ENCODE measurements at places on chromosomes 5 and 9.

GRCh38 chr5:56637321-56637920, 177.9 kb upstream of the MAP3K1 start:
- no peak for DNase-seq

DNA sequence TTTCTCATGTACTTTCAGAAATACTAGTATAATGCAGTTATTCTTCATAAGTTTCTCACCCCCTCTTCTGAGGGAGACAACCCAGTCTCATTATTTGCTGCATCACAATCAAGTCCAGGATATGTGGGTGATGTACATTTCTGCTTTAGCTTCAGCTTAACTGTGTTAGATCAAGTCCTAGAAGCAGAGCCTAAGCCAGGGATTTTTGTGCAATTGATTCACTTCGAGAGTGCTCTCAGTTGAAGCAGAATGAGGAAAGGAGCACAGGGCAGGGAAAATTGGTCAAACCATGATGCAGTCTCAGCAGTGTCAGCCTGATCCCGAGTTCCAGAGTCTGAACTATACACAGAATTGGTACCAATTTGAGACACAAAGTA, 15.1 kb downstream of the HNRNPK start:
- no peak for DNase-seq

GRCh38 chr5:2570586-2570985, 180.9 kb downstream of the IRX2 start:
- DNase-seq: no peak

DNA sequence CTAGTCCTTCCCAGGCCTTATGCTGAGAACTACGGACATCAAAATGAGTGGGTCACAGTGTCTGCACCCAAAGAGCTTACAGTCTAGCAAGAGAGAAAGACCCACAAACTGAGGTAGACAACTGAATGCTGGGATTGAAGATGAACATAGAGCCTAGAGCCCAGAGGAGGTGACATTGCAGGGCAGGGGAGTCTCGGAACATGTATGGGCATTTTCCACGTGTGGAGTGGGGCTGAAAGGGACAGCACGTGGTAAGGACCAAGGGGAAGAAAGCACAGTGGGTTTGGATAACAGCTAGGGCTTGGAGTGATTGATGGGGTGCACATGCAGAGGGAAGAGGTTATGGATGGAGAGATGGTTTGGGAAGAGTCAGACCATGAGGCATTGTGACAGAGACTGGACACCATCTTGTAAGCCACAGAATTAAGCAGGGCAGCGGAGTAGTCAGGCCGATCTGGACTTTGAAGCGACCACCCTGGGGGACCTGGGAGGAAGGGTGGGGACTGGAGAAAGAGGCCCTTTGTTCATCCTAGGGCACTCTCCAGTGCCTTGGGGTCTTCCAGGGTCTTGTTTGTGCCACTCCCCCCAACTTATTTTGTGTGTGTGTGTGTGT, 47.5 kb upstream of the SH3PXD2B start:
- DNase-seq: no peak

DNA sequence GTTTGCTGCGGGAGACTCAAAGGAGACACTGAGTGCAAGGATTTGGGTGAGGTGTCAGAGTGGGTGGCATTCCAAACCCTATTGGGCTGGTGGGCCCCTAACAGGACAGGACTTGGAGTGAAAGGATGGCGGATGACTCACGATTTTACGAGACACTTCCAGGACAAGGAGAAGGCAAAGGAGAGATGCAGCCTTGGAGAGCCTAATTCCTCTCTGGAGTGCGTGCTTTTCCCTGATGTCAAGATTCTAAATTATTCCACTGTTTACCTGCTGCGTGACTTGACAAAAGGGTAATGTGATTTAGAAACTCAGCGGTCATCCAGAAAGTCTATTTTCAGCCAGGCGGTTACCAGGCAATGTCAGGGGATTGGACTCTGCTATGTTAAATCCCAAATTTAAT, 41.6 kb upstream of the CD180 start:
- no peak for DNase-seq

GRCh38 chr9:107504585-107505455, 15.3 kb upstream of the KLF4 start:
- DNase-seq: no peak

GRCh38 chr5:3596857-3597166, 1.2 kb downstream of the IRX1 start:
- no peak for DNase-seq

DNA sequence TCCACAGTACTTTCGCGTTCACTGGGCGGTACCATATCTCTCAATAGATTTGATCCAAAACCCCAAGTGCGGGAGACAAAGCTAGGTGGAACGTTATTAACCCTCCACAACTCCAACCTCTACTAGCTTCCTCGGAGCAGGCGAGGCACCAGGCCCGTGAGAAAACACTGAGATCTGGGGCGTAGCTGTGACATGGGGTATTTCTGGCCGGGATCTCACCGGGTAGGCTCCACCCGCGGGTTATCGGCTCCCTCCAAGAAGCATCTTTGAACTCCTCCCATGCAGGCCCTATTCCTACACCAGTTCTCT, 350 bp upstream of the SLC25A46 start:
- no peak for DNase-seq

- no peak for DNase-seq
Measured at GRCh38 chr9:135156525-135157510, 69.3 kb downstream of the OLFM1 start.

- DNase-seq: no peak
Measured at GRCh38 chr5:143870362-143870761, 58.4 kb downstream of the HMHB1 start.

DNA sequence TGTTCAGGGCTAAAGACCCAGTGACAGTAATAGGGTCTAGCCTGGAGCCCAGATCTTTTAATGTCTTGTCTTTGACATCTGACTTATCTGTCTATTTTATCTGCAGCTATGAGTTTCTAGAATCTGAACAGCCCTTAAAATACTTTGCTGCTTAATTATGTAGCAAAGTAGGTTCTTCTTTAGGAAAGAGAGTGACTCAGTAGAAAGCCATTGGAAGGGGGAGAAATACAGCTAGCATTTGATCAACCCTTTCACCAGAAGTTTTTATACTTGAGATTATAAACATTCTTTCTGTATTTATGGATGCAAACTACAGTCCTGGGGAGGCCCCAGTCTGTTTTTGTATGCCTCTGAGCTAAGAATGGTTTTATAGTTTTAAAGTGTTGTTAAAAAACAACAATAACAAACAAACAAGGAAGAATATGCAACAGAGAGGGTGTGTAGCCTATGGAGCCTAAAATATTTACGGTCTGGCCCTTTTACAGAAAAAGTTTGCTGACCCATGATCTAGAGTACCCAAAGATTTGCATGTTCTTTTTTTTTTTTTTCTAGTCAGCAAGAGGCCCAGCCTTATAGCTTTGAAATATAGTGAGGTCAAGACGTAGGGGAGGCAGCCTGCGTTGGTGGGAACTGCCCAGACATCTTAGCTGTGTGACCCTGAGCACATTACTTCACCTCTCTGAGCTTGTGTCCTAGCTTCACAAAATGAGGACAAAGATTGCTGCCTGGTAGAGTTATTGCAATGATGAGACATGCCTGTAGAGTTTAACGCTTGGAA, 9.7 kb downstream of the GSN start:
- no peak for DNase-seq

- DNase-seq: no peak
Measured at GRCh38 chr5:10607023-10607665, 43.3 kb downstream of the ANKRD33B start.

Measured in CD4-positive, alpha-beta T cell treated with Interleukin-4 for 4 hours (primary cell).